Cardiac muscle cell (in vitro differentiated cells and primary cell): ENCODE measurements at places on chromosomes 6 and 20. TPM values are rescaled to one million over a fixed set of nuclear protein-coding genes. Genes with fewer than 3 reads are reported as not detected.
A peak's percentile ranks its signal among the peaks of the same experiment; 100 is the strongest.

- DNase-seq, result no peak
Observed at GRCh38 chr20:47971058-47971791, 185.9 kb upstream of the SULF2 start.

DNA sequence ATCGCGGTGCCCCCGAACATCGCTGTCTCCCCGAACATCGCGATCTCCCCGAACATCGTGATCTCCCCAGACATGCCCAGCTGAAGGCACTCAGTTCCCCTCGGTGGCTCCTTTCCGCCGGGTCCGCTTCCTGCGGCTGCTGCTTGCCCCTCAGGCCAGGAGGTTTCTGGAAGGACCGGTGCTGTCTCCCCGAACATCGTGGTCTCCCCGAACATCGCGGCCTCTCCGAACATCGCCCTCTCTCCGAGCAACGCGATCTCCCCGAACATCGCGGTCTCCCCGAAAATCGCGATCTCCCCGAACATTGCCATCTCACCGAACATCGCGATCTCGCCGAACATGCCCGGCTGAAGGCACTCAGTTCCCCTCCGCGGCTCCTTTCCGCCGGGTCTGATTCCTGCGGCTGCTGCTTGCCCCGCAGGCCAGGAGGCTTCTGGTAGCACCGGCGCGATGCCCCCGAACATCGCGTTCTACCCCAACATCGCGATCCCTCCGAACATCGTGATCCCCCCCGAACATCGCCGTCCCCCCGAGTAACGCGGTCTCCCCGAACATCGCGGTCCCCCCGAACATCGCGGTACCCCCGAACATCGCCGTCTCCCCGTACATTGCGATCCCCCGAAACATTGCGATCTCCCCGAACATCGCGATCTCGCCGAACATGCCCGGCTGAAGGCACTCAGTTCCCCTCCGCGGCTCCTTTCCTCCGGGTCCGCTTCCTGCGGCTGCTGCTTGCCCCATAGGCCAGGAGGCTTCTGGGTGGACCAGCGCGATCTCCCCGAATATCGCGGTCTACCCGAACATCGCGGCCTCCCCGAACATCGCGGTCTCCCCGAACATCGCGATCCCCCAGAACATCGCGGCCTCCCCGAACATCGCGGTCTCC, 808 bp downstream of the ULBP1 start:
- peak; percentile 17 for DNase-seq

GRCh38 chr6:94184666-94185464, 765.5 kb upstream of the EPHA7 start:
- no peak for DNase-seq

DNA sequence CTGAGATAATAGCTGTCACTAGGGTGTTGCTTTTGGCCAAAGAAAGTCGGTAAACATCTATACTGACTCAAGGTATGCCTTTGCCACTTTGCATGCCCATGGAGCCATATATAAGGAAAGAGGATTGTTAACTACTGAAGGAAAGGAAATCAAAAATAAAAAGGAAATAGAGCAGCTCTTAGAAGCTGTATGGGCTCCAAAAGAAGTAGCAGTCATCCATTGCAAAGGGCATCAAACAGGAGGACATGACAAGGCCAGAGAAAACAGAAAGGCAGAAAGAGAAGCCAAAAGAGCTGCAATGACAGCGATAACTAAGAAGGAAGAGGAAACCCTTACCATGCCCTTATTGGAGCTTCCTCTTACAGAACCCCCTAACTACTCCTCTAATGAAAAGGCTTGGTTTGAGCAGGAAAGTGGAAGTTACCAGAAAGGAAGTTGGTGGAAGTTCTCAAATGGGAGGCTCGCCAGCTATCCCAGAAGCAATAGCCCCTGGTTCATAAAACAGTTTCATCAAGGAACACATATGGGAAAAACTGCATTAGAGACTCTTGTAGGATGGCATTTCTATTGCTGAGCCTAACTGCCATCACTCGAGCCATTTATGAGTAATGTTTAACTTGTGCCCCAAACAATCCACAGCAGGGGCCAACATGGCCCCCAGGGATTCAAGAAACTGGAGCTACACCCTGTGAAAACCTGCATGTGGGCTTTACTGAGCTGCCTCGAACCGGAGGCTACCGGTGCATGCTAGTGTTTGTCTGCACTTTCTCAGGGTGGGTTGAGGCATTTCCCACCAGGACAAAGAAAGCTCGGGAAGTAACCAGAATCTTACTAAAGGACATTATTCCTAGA, 7.0 kb downstream of the IL22RA2 start:
- DNase-seq, result no peak

GRCh38 chr6:53628354-53629119, 37.0 kb downstream of the KLHL31 start:
- peak; percentile 36 for DNase-seq

DNA sequence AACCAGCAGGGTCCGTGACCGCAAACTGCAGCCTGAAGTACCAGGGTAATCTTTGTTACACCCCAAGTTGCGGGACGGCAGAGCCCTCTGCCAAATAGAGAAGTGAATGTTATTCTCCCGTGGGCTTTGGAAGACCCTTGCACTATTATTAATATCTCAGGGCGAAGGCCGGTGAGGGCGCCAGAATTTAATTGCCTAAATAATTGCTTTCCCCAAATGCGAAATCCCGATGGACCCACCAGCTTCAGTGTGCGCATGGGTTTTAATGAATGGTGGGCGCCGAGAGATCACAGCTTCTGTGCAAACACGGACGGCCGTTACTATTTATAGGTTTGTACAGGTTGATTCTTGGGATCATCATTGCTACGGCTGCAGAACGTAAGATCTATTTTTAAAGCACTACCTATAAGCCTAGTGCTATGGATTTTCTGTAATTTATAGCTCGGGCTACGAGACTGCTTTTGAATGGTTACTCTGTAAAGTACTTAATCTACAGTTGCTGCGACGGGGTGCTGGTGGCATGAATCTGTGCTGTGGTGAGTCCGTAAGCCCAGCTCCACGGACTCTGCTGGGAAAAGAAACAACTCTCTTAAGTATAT, 15.2 kb upstream of the PHACTR3 start:
- DNase-seq, result no peak

- no peak for DNase-seq
Observed at GRCh38 chr6:707576-708236, 14.8 kb upstream of the EXOC2 start.

DNA sequence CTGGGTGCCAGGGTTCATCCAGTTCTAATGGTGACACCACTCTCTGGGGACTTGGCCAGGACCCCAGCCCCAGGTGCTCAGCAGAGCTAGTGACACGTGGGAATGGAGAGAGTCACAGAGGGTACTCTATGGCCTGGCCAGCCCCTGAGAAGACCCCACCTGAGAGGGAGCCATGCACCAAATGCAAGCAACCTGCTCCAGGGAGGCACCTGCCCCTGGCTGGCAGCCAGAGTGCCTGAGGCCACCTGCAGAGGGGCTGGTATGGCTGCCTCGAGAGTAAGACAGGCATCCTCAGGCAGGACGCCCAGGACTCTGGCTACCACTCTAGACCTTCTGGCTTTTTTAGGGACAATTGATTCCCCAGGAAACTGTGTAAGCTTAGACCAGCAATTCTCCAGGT, 38.6 kb upstream of the CST7 start:
- DNase-seq, result no peak

DNA sequence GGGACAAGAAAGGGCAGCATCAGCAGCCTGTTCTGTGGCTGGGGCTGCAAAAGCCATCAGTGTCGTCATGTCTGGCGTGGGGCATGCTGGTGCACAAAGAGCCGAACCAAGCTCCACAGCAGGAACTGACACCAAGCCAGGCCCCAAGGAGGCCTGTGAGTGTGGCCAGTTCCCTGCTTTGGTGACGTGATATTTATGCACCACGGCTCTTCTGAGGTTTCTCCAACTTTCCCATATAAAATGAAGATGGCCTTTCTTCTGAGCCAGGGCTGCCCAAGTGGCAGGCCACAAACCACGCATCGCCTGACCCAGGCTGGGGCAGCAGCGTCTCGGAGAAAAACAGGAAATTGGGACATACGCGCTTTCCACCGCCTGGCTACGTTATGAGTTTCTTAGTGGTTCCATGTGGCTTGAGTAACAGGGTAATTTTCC, 109.9 kb downstream of the RIN2 start:
- DNase-seq, result no peak

DNA sequence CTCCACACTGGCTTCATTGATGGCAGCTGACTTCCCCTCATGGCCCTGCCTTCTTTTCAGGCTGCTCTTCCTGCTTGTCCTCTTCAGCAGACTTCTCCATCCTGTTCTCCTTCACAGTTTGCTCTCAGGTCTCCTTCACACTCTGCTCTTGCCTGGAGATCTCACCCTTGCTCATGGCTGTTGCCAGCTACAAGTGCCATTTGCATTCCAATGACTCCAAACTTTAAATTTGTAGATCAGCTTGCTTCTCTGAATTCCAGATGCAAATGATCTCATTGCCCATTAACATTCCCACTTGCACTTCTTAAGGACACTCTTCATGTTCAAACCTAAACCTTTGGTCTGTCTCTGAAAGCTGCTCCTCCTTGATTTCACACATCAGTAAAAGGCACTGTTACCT, 343.0 kb downstream of the QKI start:
- no peak for DNase-seq

GRCh38 chr6:159582736-159583135, 110.3 kb downstream of the SOD2 start:
- DNase-seq, result no peak

DNA sequence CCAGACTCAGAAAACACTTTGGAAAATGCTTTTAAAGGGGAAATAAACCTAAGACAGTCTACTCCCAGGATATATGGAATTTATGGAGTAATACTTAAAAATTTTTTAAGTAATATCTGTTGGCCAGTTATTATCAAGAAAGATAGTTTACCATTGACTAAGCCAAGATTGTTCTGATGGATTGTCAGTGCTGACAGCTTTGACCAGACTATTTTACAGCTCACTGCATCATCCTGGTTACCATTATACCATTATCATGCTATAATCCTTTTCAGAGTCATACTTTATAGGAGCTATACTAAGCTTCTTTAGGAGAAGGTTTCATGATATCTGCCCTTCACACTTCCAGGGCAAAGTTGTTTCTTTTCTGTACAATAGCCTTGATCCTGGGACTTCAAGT, 16.5 kb downstream of the GTF2H5 start:
- DNase-seq, result peak; percentile 57

GRCh38 chr6:38632490-38632889, 7.2 kb downstream of the BTBD9 start:
- DNase-seq, result no peak

GRCh38 chr6:106247733-106248132, 77.8 kb downstream of the ATG5 start:
- DNase-seq, result no peak

GRCh38 chr6:132404736-132405135, 3.5 kb upstream of the MOXD1 start:
- DNase-seq, result no peak

GRCh38 chr6:70163795-70164194, 139.1 kb downstream of the COL9A1 start:
- DNase-seq, result no peak

- DNase-seq, result no peak
Observed at GRCh38 chr20:51610761-51611624, 68.5 kb upstream of the NFATC2 start.

- DNase-seq, result no peak
Observed at GRCh38 chr20:43750774-43751166, 24.0 kb upstream of the GTSF1L start.

- no peak for DNase-seq
Observed at GRCh38 chr6:169415179-169415578, 161.5 kb upstream of the THBS2 start.

DNA sequence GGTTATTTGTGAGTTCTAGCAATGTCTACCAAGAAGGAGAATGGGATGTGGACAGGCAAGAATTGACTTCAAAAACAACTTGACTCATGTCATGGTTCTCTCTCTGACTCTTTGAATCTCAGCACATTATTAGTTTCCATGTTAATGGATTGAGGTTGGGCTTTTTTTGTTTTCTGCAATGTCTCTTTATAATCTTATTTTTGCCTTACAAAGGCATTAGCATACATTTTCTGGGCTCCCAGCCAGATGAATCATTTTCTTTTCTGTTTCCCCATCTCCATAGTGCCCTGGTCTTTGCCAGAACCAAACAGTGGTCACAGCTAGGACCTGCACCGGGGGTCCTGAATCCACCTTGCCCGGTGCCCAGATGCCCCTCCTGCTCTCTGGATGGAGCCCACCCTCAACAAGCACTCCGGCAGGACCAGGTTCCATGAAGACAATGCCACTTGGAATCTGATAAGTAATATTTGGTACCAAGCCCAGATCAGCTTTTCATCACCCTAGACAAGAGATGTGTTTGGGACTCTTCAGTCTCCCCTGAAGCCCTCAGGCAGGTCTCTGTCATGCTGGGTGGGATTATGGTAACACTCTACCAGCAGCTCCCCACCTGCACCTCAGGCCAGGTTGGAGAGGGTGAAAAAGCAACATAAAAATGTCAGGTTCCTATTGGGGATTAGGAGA, 266.7 kb upstream of the SULF2 start:
- peak; percentile 94 for DNase-seq

DNA sequence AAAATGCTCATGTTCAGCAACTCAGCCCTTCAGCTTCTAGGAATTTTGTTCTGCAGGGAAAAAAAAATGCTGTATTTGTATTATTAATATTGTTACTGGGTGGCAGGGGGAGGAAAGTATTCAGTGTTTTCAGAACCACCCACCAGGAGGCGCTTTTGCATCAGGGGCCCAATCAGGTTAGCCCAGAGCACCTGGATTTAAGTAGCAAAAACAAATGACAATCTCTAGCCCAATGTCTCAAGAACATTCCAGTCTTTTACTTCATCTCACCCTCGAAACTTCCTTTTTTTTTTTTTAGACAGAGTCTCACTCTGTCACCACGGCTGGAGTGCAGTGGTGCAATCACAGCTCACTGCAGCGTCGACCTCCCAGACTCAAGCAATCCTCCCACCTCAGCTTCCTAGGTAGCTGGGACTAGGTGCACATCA, 635 bp upstream of the C20orf203 start:
- DNase-seq, result peak; percentile 64

DNA sequence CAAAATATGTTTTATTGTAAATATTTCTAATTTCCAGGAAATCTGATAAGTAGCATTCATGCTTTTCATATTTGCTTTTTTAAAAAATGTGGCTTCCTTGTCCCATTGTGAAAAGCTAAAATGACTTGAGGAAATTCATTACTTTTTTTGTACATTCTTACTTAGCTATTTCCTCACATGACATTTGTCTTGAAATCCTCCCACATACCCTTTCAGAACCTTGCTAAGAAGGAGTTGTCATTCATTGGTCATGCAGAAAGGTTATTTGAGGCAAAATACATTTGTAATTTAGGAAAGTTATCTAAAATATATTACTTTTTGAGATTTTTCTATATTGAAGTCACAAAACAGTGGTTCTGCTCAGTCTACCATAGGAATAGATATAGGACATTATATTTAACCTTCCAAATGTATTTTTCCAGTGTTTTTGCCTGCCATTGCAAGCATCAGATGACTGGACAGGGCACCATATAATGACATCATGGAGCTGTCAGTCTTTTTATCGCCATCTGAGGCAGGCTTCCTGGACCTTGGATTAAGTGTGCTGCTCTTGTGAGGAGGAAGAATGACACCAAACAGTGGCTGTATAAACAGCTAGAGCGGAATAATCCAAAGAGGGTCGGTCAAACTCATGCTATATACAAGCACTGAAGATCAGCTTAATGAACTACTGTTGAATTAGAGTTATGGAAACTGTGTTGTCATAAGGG, 109.4 kb upstream of the HCRTR2 start:
- no peak for DNase-seq

Gene HLA-DRB5
- not detected in 2 replicates for total RNA-seq

Gene BAK1
- total RNA-seq, result 39.0 and 60.8 TPM in 2 replicates

Gene TOMM34
- 79.2 and 80.0 TPM in 2 replicates for total RNA-seq

Gene PARD6B
- 15.5 and 20.0 TPM in 2 replicates for total RNA-seq

Gene RNF144B
- total RNA-seq, result 0.32 and 1.1 TPM in 2 replicates

Gene FAM50B
- 1.8 and 2.2 TPM in 2 replicates for total RNA-seq

Gene TSBP1
- not detected in 2 replicates for total RNA-seq

Gene WFDC5
- not detected in 2 replicates for total RNA-seq
